ENCODE measurements at places on chromosomes 2 and 18.

DNA sequence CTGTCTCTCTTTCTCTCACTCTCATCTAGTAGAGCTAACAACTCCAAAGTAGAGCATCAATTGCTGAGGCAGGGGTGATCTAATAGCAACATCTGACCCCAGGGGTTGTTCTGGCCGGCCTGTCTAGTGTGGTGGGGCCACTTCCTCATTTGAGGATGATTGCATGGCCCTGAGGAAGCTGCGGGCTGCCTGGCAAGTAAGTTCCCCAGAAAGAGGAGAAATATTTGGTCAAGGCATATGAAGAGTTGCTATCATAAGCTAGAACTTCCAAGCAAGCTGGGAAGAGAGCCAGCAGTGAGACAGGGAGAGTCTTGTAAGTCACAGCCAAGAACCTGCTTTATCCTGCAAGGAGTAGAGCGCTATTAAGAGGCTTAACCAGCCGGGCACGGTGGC, 50.8 kb upstream of the TMEM87B start:
- no peak for DNase-seq

- DNase-seq: no peak
Measured at GRCh38 chr2:132901661-132902060, 231.7 kb upstream of the LYPD1 start.

DNA sequence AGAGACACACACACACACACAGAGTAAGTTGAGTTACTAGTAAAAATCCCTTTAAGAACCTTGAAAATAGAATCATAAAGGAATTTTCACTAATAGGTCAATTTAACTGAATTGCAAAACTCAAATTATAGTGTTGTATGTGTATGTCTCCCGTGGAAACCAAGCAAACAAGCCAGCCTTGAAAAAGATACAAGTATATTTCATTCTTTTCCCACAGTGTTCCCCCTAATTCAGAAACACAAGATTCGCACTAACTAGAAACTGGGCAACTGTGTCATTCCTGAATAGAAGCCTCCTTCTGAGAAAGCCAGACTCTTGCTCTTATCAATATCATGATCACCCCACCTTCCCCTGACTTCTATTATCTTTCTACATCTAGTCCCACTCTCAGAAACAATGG, 229.5 kb downstream of the PIEZO2 start:
- DNase-seq: no peak

DNA sequence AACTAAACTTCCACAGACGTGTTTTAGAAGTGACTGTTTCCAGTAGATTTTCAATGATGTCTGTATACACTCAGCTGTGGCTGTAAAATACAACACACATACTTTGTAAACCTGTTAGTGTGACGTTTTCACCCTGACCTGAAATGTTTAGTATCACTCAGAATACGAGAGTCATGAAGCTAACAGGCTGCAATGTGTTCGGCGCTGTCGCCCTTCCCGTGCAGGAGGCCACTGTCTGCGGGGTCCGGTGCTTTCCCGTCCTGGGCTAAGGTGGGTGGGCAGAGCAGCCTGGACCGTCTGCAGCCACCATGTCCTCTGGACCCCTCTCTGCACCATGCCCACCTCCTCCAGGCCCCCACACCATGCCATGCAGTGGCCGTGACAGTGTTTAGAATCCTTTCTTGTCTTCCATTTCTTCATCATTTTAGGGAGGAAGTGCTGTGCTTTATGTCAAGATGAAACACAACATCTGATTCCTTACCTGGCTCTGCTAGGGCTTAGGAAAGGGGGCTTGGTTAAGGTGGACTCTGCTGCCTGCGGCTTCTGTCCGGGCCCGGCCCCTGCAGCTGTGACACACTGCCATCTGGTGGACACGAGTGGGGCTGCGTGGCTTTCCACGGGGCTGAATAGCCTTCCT, 53.8 kb upstream of the RBM44 start:
- peak; percentile 74 for DNase-seq

DNA sequence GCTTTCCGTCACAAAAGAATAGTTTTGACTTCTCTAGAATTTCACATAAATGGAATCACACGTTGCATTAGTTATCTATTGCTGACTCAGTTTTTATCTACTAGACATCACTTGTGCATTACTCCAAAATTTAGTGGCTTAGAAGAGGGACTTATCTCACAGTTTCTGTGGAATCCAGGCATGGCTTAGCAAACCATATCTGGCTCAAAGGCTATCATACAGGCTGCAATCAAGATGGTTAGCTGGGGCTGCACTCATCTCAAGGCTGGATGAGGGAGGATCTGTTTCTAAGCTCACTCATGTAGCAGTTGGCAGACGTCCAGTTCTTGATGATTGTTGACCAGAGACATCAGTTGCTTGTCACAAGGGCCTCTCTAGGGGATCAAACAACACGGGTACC, 6.6 kb upstream of the DSC3 start:
- DNase-seq: no peak

- DNase-seq: no peak
Measured at GRCh38 chr2:124121760-124122275, 96.7 kb downstream of the CNTNAP5 start.

DNA sequence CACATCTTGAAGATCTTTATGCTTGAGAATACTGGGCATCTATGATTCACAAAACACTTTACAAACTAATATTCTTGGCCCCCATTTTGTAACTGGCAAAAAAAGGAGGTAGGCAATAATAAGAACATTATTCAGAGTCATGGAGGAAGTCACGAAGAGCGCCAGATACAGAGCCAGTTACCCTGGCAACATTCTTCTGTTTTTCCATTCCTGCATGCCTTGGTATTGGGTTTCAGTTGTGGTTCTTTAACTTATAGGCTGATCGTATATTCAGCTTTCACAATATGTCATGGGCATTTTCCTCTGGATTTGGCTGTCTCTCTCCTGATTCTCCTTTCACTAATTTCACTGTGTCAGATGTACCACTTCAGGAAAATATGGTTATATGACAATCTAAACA, 234.7 kb downstream of the HRH4 start:
- no peak for DNase-seq

- peak; percentile 97 for DNase-seq
Measured at GRCh38 chr2:241701399-241702154, at the start of gene ING5. Gene ING5, plus strand, starts transcription at chr2:241702039. Its CDS starts 27 bp downstream, at chr2:241702066.

- DNase-seq: no peak
Measured at GRCh38 chr2:183937220-183937619, 661.1 kb upstream of the ZNF804A start.

GRCh38 chr2:120371969-120372625, 26.2 kb downstream of the INHBB start:
- no peak for DNase-seq

DNA sequence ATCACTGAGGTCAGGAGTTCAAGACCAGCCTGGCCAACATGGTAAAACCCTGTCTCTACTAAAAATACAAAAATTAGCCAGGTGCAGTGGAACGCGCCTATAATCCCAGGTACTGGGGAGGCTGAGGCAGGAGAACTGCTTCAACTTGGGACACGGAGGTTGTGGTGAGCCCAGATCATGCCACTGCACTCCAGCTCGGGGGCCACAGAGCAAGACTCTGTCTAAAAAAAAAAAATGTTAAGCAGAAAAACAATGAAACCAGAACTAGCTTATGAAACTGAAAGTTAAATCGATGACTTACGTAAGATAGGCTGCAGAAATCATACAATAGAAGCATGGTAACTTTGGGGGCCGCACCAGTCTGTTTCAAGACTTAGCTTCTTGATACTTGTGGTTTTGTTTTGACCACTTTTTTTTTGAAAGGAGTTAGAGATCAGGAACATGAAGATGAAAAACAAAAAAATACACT, 6.2 kb upstream of the GPR155 start:
- DNase-seq: peak; percentile 43

GRCh38 chr18:54911551-54911950, 47.7 kb downstream of the CCDC68 start:
- DNase-seq: no peak

GRCh38 chr2:75775311-75775823, 64.7 kb upstream of the GCFC2 start:
- no peak for DNase-seq

DNA sequence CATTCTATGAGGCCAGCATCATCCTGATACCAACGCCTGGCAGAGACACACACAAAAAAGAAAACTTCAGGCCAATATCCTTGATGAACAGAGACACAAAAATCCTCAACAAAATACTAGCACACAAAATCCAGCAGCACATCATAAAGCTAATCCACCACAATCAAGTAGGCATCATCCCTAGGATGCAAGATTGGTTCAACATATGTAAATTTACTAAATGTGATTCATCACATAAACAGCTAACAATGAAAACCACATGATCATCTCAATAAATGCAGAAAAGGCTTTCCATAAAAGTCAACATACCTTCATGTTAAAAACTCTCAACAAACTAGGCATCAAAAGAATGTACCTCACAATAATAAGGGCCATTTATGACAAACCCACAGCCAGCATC, 65.3 kb downstream of the WDPCP start:
- DNase-seq: no peak

GRCh38 chr2:212099658-212100057, 438.9 kb downstream of the ERBB4 start:
- DNase-seq: no peak

- DNase-seq: no peak
Measured at GRCh38 chr18:39702888-39703287, 2137.3 kb upstream of the CELF4 start.

DNA sequence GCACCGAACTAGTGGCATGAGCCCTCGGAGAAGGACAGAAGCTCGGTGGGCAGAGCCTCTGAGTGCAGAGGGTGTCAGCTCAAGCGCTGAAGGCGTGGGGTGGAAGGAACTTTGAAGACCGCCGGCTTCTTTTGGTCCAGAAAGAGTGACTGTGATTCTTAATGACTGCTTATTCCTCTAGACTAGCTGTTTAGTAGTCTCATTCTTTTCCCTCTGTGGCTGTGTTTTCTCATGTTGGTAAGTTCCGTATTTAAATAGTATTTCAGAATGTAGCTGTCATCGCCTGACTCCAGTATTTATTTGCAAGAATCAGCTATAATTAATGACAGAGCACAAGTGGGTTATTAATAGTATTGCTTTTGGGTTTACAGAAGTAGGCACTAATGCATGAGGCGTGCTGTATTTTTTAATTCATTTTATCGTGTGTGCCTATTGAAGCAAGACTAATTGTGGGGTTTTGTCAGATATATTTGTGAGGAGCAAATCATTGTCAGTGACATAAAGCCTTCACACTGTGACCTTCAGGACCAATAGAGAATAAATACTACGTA, 80.8 kb upstream of the NFATC1 start:
- no peak for DNase-seq

DNA sequence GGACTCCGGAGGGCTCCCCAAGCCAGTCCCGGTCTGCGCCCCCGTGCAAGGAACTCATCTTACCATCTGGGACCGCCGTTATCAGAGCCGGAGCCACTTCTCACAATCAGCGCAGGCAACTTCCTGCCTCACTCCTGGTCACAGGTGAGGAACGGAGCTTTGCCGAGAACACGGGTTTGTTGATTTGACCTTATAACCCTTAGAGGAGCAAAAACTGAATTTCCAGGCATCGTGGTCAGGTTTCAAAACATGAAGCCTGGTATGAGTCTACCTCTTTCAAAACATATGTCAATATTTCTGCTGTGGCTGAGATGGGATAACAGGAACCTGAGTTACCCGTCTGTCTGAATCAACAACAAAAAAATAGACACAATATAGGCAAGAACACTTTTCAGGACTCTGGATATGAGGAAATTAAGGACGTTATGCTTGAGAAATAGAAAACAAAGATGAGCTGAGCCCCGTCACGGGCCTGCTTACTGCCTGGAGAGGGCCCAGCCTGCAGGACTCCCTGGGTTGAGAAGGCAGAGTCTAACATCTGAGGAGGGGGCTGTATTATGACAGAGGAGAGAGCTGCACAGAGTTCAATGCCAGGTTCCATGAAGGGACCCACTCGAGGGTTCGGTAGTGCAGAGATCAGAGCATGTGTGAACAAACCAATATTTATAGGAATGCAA, 148.7 kb downstream of the NDUFA10 start:
- no peak for DNase-seq

DNA sequence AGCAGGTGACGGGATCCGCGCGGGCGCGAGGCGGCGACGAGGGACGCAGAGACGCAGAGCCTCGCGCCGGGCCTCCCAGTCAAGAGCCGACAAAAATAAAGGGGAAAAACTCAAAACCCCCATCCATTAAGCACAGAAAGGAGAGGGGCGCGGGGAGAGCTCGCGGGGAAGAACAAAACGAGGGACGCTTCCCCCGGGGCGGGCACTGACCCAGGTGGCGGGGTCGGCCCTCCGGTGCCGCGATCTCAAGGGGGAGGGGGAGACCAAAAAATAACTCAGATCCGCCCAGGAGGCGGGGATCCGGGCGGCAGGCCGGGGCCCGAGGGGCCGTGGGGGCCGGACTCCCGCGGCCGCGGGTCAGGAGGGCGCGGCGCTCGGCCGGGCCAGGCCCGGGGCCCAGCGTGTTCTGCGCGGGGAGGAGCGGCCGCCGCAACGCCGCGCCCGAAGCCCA, 597 bp downstream of the RNF103 start:
- DNase-seq: peak; percentile 16

DNA sequence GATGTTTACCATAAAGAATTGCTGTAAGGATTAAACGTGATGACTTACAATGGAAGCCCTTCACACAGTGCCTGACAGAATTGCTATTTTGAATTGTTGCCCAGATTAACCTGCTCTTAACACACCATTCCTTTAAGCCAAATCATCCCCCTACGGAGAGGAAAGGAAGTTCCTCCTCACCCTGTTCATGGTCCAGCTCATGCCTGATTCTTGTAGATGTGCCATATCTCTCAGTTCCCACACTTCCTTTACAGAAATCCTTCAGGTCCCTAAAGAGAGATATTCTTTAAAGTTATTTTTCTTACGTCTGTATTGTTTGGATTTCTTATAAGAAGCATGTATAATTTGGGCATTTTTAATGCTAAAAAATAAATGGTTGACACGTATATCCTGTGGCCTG, 127.5 kb upstream of the DAPL1 start:
- no peak for DNase-seq

GRCh38 chr18:79599441-79599931, 80.1 kb upstream of the CTDP1 start:
- no peak for DNase-seq

- no peak for DNase-seq
Measured at GRCh38 chr2:235232449-235233433, 261.1 kb upstream of the AGAP1 start.
